ENCODE measurements at places on chromosomes 1 and 21. TPM values are rescaled to one million over a fixed set of nuclear protein-coding genes. Genes with fewer than 3 reads are reported as not detected.
A peak's percentile ranks its signal among the peaks of the same experiment; 100 is the strongest.

DNA sequence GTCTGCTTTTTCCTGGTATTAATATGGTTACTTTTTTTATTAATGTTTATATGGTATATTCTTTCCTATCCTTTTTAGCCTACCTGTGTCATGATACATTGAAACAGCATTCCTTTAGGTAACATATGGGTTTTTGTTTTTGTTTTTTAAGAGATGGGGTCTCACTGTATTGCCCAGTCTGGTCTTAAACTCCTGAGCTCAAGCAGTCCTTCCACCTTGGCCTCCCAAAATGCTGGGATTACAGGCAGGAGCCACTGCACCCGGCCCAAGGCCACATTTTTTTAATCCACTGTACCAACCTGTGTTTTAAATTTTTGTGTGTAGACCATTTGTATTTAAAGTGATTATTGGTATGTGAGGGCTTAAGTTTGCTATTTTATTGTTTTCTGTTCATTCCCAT is 43.1 kb downstream of the PKN2 start:
- H3K27ac ChIP-seq = no peak overlapping the region
- H3K36me3 ChIP-seq = peaks cover 4% of the 10 kb centered on the region
- peaks cover 38% of the 10 kb centered on the region for H3K4me1 ChIP-seq

DNA sequence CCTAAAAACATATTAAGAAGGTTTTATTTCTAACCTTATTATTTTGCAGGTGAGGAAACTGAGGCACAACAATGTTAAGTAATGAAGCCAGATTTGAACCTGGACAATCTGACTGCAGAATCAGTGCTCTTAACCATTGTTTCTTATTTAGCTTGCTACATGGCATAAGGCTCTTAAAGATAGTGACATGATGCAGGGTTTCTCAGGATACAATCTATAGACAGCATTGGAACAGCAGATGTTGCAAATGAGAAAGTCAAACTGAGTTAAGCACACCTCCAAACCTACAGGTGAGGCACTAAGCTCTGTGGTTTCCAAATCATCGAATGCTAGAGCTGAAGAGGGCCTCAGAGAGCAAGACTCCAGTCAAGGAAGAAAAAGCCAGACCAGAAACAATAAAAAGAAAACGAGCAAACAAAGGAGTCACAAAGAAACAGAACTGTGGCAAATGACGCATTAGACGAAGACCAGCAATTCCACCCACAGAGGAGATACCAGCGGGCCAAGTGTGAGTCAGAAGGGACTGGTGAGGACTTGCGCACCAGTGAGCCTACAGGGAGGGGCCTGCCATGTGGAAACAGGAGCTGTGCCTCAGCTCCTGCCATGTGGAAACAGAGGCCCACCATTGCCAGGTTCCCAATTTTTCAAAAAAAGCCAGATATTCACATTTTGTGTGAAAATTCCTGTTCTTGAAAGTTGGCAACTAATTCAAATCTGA is 14.4 kb downstream of the CD58 start:
- peaks cover 77% of the 10 kb centered on the region for H3K4me1 ChIP-seq
- no peaks in the 10 kb centered on the region for H3K36me3 ChIP-seq
- peak overlapping the region; percentile 87 for H3K27ac ChIP-seq
- H3K4me3 ChIP-seq = peak overlapping the region; percentile 53
- peak; percentile 59 for DNase-seq
- H3K27me3 ChIP-seq = peaks cover 2% of the 10 kb centered on the region

SDC3 gene
- polyA plus RNA-seq = not detected

DNA sequence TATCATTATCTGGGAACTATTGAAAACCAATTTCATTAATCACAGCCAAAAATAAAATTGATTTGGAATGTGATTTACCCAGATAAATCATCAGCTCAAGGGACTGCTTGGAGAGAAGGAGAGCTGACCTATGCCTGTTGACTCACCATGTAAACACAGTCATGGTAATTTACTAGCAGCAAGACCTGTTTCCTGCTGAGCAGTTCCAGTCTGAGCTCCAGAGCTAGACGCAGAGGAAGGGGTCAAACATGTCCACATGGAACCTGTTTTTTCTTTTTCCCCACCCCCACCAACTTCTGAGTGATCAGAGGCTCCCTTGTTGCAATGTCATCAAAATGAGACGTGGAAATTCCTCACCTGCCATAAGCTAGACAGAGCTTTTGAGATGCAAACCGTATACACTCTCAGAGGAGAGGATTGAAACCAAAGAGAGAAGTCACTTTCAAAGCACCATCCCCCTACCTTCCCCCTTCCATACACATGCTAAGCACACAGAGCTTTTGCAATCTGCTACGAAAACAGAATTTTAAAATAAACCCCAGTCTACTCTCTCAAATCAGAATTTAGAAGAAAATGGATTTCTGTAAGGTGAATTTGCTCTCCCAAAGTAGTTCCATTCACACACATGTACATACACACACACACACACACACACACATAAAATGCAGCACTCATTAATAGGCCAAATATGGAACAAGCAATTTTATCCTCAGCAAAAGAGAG is 55.9 kb upstream of the PTGFRN start:
- no peak overlapping the region for H3K27ac ChIP-seq
- H3K27me3 ChIP-seq = no peaks in the 10 kb centered on the region
- no peak for DNase-seq
- H3K4me3 ChIP-seq = no peak overlapping the region
- peaks cover 9% of the 10 kb centered on the region for H3K4me1 ChIP-seq

DNA sequence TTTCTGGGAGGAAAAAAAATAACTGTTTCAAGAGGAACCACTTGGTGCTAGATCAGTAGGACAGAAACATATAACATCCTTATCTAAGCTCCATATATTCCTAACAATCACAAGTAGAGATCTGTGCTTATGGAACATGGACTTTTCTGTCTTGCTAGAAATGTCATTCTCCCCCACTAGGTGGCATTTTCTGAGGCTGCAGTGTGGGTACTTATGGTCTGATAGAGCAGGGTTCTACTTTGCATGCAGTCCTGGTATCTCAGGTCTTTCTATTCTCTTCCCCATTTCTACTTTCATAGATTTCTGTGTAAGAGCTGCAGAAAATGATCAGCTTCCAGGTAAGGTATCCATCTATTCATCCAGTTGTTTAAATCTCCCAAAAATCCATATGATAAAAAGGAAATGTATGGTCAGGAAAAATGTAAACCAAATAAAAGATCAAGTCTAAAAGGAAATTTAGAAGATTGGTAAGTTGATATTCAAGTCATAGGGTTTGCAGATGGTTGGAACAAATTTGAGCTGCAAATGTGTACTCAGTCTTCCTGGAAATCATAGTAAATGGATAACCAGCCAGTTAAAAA is 1.5 kb downstream of the ZNF684 start:
- peaks cover 24% of the 10 kb centered on the region for H3K4me1 ChIP-seq
- H3K36me3 ChIP-seq = peaks cover 9% of the 10 kb centered on the region
- peak overlapping the region; percentile 36 for H3K4me3 ChIP-seq
- peaks cover 5% of the 10 kb centered on the region for H3K27me3 ChIP-seq
- peak overlapping the region; percentile 88 for H3K27ac ChIP-seq

- H3K27ac ChIP-seq = no peak overlapping the region
- H3K4me1 ChIP-seq = no peaks in the 10 kb centered on the region
- H3K27me3 ChIP-seq = peaks cover 1% of the 10 kb centered on the region
- no peaks in the 10 kb centered on the region for H3K36me3 ChIP-seq
- H3K4me3 ChIP-seq = no peak overlapping the region
- DNase-seq = no peak
These were observed 19.1 kb downstream of the RAB7B start for GRCh38 chr1:205983925-205984725.

RSPH1 gene
- not detected for polyA plus RNA-seq

GRIK3 gene
- not detected for polyA plus RNA-seq

GRCh38 chr1:65963156-65963888 is 170.6 kb downstream of the PDE4B start:
- no peaks in the 10 kb centered on the region for H3K4me1 ChIP-seq
- H3K36me3 ChIP-seq = no peaks in the 10 kb centered on the region
- DNase-seq = no peak
- H3K27me3 ChIP-seq = peaks cover 2% of the 10 kb centered on the region

DNA sequence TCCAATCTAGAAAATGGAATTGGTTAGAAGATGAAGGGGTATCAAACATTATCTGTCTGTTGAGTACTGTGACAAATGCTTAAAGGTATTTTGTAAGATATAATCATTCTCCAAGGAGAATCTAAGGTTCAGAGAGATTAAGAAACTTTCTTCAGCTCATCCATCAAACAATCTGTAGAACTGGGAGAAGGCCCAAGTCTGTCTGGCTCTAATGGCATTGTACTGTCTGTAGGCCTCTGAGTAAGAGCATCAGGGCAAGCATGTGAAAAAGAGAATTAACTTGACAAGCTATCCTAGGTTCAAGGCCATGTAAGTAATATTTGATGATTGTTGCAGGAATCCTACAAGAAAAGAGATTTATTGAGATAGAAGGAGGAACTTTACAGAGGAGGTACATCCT is 5.3 kb upstream of the FGGY start:
- H3K4me3 ChIP-seq = no peak overlapping the region
- H3K4me1 ChIP-seq = peaks cover 70% of the 10 kb centered on the region
- DNase-seq = no peak
- H3K36me3 ChIP-seq = no peaks in the 10 kb centered on the region
- H3K27ac ChIP-seq = peak overlapping the region; percentile 96
- H3K27me3 ChIP-seq = no peaks in the 10 kb centered on the region

ANGPTL3 gene
- polyA plus RNA-seq = not detected

SH2D5 gene
- polyA plus RNA-seq = not detected

ADAMTS4 gene
- 0.29 TPM for polyA plus RNA-seq

- no peak for DNase-seq
- H3K4me1 ChIP-seq = no peaks in the 10 kb centered on the region
- H3K36me3 ChIP-seq = no peaks in the 10 kb centered on the region
These were observed 332.8 kb downstream of the DISC1 start for GRCh38 chr1:231959225-231959884.

SPRR2D gene
- not detected for polyA plus RNA-seq

- H3K27ac ChIP-seq = no peak overlapping the region
- H3K4me1 ChIP-seq = no peaks in the 10 kb centered on the region
- H3K27me3 ChIP-seq = peaks cover 2% of the 10 kb centered on the region
- DNase-seq = no peak
- no peaks in the 10 kb centered on the region for H3K36me3 ChIP-seq
- no peak overlapping the region for H3K4me3 ChIP-seq
These were observed 59.8 kb downstream of the GNG12 start for GRCh38 chr1:67773462-67773861.

KCNJ9 gene
- not detected for polyA plus RNA-seq

DNA sequence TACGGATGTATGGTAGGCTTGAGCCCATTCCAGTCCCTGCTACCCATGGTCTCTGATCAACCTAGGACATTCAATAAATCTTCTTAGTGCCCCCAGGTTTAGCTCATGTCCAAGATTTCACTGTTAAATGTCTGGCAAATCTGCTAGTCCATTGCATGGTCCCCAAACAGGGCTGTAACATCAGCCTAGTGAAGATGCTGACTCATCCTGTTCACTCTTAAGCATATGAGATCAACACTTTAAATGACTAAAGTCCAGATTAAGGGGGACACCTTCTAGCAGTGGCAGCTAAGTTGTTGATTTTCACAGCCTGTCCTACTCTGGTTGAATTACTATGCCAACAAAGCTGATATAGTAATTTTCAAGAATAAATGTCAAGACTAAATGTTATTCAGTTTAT is 46.5 kb upstream of the NUF2 start:
- DNase-seq = no peak
- H3K36me3 ChIP-seq = peaks cover 16% of the 10 kb centered on the region
- no peaks in the 10 kb centered on the region for H3K4me1 ChIP-seq
- H3K27me3 ChIP-seq = peaks cover 2% of the 10 kb centered on the region
- H3K4me3 ChIP-seq = no peak overlapping the region

LINGO4 gene
- not detected for polyA plus RNA-seq

DNA sequence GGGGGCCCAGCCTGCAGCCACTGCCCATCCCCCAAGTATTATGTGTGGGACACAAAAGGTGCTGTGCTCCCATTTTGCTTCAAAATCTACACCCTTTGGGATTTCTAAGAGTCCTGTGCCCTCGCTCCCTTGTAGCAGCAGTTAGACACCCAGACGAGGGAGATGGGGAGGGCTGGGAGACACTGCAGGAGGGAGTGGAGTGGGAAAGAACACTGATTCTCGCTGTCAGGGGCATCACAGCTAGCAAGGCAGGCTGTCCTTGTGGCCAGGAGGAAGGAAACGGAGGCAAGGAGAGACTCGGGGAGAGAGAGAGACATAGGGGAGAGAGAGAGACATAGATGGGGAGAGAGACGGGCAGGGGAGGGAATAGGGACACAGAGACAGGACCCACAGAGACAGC is 38.5 kb downstream of the CSMD2 start:
- no peak for DNase-seq
- no peaks in the 10 kb centered on the region for H3K36me3 ChIP-seq
- H3K27me3 ChIP-seq = peaks cover 8% of the 10 kb centered on the region
- no peaks in the 10 kb centered on the region for H3K4me1 ChIP-seq
- no peak overlapping the region for H3K4me3 ChIP-seq

S100A6 gene
- 828 TPM for polyA plus RNA-seq

DNA sequence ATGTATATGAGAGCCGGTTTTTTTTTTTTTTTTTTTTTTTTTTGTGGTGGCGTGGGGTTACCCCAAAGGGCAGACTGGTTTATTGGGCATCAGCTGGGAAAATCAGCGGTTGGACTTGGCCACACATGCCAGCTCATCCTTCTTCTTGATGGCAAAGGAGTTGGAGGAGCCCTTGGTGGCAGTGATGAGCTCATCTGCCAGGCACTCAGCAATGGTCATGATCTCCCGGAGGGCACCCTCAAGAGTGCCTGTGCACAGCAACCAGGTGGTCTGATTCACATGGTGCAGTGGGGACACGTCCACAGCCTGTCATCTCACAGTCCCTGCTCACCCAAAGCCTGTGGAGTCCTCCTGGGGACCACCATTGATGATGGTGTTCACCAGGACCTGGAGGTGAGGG is 62.0 kb downstream of the MRPS6 start:
- no peak for DNase-seq
- H3K36me3 ChIP-seq = peaks cover 20% of the 10 kb centered on the region
- H3K27me3 ChIP-seq = no peaks in the 10 kb centered on the region
- H3K4me3 ChIP-seq = no peak overlapping the region

DNA sequence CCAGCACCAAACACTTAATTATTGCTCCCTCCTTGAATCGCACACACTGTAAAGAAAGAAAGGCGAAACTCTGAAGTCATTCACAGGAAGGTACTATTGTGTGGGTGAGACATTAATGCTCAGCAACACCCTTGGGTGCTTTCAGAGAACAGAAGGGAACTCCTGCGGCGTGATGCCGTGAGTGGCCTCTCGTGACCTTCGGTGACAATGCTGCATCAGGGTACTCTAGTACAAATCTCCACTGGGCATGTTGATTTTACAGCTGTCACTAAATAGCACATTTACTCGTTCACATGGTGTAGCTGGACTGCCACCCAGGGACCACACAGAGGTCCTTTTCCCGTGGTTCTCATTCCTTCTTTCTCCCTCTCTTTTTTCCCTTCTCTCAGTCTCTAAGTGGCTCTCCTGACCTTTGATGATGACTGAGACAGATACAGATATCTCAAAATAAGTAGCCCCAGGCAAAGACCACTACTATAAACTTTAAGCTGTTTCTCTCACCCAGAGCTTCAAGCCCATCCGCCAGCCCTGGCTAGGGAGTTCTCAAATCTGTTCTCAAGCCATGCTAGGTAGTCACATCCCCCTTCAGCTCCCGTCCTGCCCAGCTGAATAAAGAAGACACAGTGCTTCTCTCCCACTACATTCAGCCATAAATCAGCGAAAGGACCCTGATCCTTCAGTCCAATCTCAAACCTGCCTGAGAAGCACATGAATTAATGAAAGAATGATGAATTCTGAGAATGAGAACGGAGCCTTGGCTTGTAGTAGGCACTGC is 223.4 kb upstream of the FMN2 start:
- DNase-seq = no peak
- H3K36me3 ChIP-seq = no peaks in the 10 kb centered on the region
- no peak overlapping the region for H3K4me3 ChIP-seq

ARHGEF16 gene
- polyA plus RNA-seq = not detected

All from immature natural killer cell (primary cell).